Natural killer cell (primary cell): ENCODE measurements at places on chromosomes 5 and 9. TPM values are rescaled to one million over a fixed set of nuclear protein-coding genes. Genes with fewer than 3 reads are reported as not detected.
A peak's percentile ranks its signal among the peaks of the same experiment; 100 is the strongest.

Gene ARSI
- not detected for total RNA-seq

Gene CCL21
- not detected for total RNA-seq

Gene SLC6A19
- total RNA-seq: not detected

Gene ARID3C
- total RNA-seq: 0.24 TPM

Gene FCN2
- total RNA-seq: not detected

- no peaks in the 10 kb centered on the region for H3K27me3 ChIP-seq
- no peak overlapping the region for H3K27ac ChIP-seq
- H3K36me3 ChIP-seq: no peaks in the 10 kb centered on the region
- DNase-seq: no peak
Observed at GRCh38 chr5:58135571-58136335, 324.1 kb downstream of the PLK2 start.

GRCh38 chr5:73705364-73705763 lies 79.4 kb downstream of the ARHGEF28 start:
- no peaks in the 10 kb centered on the region for H3K27me3 ChIP-seq
- no peak overlapping the region for H3K27ac ChIP-seq
- no peaks in the 10 kb centered on the region for H3K36me3 ChIP-seq
- H3K4me1 ChIP-seq: no peaks in the 10 kb centered on the region

- no peaks in the 10 kb centered on the region for H3K27me3 ChIP-seq
- H3K36me3 ChIP-seq: no peaks in the 10 kb centered on the region
- H3K4me3 ChIP-seq: no peak overlapping the region
- no peak for DNase-seq
- H3K27ac ChIP-seq: no peak overlapping the region
Observed at GRCh38 chr9:99023831-99024230, 80.1 kb downstream of the COL15A1 start.

DNA sequence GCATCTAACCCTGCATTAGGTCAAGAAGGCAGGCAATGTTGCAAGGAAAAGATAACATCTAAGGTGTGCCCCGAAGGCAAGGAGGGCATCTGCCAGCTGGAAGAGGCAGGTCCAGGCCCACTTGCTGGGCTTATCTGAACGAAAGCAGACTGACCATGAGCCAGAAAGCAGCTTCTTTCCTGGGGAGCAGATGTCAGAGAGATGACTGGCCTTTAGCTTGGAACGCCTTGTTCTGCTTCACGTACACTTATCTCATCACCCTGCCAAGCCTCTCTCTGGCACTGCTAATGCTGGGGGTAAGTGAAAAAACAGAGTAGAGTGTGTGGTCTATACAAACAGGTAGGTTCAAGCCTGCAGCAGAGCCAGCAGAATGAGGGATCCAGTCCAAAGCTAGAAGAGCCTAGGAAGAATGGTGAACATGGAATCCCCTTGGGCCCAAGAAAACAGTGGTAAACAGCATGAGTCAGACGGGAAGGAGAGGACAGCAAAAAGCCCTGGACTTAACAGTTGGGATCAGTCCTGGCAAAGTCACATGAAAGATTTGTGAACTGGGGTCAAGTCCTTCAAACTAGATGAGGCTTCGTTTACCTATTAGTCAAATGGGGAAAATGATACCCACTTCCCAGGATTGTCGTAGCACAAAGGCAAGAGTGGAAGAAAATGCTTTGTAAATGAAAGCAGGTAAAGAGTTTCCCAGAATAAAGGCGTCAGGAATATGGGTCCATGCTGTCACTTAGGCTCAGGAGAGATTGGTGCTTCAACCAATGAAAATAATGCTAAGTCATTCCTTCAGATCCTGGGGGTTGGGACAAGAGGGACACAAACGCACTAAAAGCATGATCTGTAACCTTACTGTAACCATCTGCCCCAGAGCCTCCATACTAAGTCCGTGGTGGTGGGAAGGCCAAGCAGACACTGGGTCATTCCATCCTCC lies 200.9 kb downstream of the SLIT3 start:
- H3K27ac ChIP-seq: no peak overlapping the region
- H3K36me3 ChIP-seq: no peaks in the 10 kb centered on the region
- H3K4me3 ChIP-seq: no peak overlapping the region
- no peaks in the 10 kb centered on the region for H3K4me1 ChIP-seq
- no peaks in the 10 kb centered on the region for H3K27me3 ChIP-seq
- DNase-seq: no peak

- no peak for DNase-seq
- H3K36me3 ChIP-seq: peaks cover 3% of the 10 kb centered on the region
- H3K27me3 ChIP-seq: no peaks in the 10 kb centered on the region
- no peak overlapping the region for H3K27ac ChIP-seq
- H3K4me3 ChIP-seq: no peak overlapping the region
Observed at GRCh38 chr5:74801941-74802340, 34.9 kb downstream of the NSA2 start.

DNA sequence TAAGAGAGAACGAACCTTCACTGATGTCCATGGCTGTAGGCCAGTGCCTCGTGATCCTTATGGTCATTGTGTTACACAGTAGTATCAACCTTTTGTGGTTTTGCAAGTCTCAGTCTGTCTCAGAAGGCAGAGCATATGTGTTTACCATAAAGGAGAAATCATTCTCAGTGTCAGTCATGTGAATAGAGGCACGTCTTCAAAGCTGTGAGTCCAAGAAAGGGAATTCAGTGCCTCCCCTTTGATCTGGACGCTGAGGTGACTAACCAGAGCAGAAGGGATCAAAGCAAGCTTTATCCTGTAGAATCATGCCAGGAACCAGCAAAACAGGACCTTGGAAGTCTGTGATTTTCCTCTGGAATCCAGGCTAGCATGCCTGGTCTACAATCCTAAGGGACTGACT lies 433.9 kb downstream of the DNAH5 start:
- no peaks in the 10 kb centered on the region for H3K36me3 ChIP-seq
- no peak overlapping the region for H3K4me3 ChIP-seq
- no peak for DNase-seq
- no peaks in the 10 kb centered on the region for H3K4me1 ChIP-seq

DNA sequence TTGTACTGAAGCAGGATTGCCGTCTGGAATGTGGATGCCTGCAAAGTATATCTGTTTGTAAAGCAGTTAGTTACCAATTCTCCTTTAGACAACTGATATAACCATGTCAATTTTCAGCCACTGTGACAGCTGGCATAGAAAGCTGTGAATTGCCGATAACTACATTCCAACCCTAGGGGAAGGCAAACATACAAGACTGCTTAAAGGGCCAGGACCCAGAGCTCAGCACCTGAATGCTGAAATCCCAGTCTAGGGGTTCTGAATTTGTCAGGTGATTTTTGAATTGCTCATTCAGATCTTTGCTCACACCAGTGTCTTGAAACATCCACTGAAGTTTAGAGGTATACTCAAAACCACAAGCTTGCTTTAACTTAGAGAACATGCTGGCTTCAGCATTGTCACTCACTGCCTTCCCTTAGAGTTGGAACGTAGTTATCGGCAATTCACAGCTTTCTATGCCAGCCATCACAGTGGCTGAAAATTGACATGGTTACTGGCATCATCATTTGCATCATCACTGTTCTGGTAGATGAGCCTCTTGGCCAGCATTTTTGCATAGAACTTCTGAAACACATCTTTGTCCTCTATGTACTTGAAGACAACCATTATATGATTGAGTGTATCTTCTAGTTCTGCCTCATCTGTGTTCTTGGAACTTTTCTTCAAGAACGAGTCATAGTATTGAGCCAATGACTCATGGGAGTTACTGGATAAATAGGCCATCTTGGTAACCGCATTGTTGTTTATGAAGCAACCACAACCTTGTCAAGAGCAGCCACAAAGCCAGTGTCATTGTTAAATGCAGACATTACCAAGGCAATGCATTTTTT lies 82.1 kb downstream of the CCDC192 start:
- no peak for DNase-seq
- H3K27ac ChIP-seq: peak overlapping the region; percentile 60
- H3K36me3 ChIP-seq: no peaks in the 10 kb centered on the region
- H3K4me3 ChIP-seq: no peak overlapping the region

GRCh38 chr9:131194762-131195161 lies 69.4 kb downstream of the NUP214 start:
- no peaks in the 10 kb centered on the region for H3K27me3 ChIP-seq
- H3K4me3 ChIP-seq: no peak overlapping the region
- H3K4me1 ChIP-seq: no peaks in the 10 kb centered on the region
- peaks cover 50% of the 10 kb centered on the region for H3K36me3 ChIP-seq
- no peak for DNase-seq

- H3K36me3 ChIP-seq: no peaks in the 10 kb centered on the region
- H3K4me3 ChIP-seq: no peak overlapping the region
- H3K4me1 ChIP-seq: no peaks in the 10 kb centered on the region
- no peak for DNase-seq
Observed at GRCh38 chr5:105088102-105088501, 1525.5 kb upstream of the NUDT12 start.

- DNase-seq: no peak
- H3K27ac ChIP-seq: no peak overlapping the region
- no peak overlapping the region for H3K4me3 ChIP-seq
- no peaks in the 10 kb centered on the region for H3K4me1 ChIP-seq
- H3K27me3 ChIP-seq: no peaks in the 10 kb centered on the region
Observed at GRCh38 chr9:31608881-31609280, 775.6 kb upstream of the ACO1 start.

GRCh38 chr5:56641635-56642260 lies 173.6 kb upstream of the MAP3K1 start:
- H3K4me1 ChIP-seq: peaks cover 7% of the 10 kb centered on the region
- H3K36me3 ChIP-seq: no peaks in the 10 kb centered on the region
- H3K4me3 ChIP-seq: no peak overlapping the region
- H3K27me3 ChIP-seq: no peaks in the 10 kb centered on the region
- no peak for DNase-seq
- H3K27ac ChIP-seq: no peak overlapping the region

GRCh38 chr5:140549237-140550144 lies 2.0 kb downstream of the EIF4EBP3 start:
- no peak overlapping the region for H3K4me3 ChIP-seq
- no peak for DNase-seq
- H3K27me3 ChIP-seq: no peaks in the 10 kb centered on the region
- peaks cover 30% of the 10 kb centered on the region for H3K4me1 ChIP-seq

DNA sequence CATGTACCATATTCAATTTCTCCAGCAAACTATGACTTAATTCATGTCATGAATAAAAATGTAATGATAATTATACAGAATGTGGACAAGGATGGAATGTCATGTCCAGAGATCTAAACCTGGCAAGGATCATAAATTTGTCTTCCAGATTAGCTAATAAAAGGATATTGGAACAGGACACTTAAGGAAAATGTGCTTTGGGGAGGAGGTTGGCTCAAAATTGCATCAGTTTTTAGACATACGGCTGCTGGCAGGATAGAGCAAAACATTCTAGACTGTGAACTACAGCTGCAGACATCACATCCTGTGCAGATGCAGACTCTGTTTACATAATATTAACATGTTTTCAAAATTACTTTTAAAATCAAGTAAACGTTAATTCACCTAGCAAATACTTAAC lies 248.4 kb downstream of the TLR4 start:
- H3K27me3 ChIP-seq: no peaks in the 10 kb centered on the region
- H3K36me3 ChIP-seq: no peaks in the 10 kb centered on the region
- DNase-seq: no peak
- no peaks in the 10 kb centered on the region for H3K4me1 ChIP-seq
- H3K4me3 ChIP-seq: no peak overlapping the region

GRCh38 chr5:115096034-115096769 lies 73.5 kb downstream of the TRIM36 start:
- H3K36me3 ChIP-seq: no peaks in the 10 kb centered on the region
- no peaks in the 10 kb centered on the region for H3K27me3 ChIP-seq
- H3K27ac ChIP-seq: no peak overlapping the region
- DNase-seq: no peak
- H3K4me1 ChIP-seq: no peaks in the 10 kb centered on the region
- no peak overlapping the region for H3K4me3 ChIP-seq

GRCh38 chr5:110752953-110753352 lies 14.1 kb downstream of the SLC25A46 start:
- H3K36me3 ChIP-seq: peaks cover 56% of the 10 kb centered on the region
- DNase-seq: peak; percentile 33
- H3K4me1 ChIP-seq: no peaks in the 10 kb centered on the region
- H3K27ac ChIP-seq: no peak overlapping the region
- no peak overlapping the region for H3K4me3 ChIP-seq
- H3K27me3 ChIP-seq: no peaks in the 10 kb centered on the region
